ENCODE measurements at places on chromosomes 1 and 21.

- DNase-seq = no peak
These were observed 427.1 kb upstream of the CXADR start for GRCh38 chr21:17085707-17086106.

- DNase-seq = no peak
These were observed 53.9 kb upstream of the PTGFRN start for GRCh38 chr1:116855773-116856201.

GRCh38 chr1:171717062-171717718 lies 24.7 kb downstream of the VAMP4 start:
- no peak for DNase-seq

DNA sequence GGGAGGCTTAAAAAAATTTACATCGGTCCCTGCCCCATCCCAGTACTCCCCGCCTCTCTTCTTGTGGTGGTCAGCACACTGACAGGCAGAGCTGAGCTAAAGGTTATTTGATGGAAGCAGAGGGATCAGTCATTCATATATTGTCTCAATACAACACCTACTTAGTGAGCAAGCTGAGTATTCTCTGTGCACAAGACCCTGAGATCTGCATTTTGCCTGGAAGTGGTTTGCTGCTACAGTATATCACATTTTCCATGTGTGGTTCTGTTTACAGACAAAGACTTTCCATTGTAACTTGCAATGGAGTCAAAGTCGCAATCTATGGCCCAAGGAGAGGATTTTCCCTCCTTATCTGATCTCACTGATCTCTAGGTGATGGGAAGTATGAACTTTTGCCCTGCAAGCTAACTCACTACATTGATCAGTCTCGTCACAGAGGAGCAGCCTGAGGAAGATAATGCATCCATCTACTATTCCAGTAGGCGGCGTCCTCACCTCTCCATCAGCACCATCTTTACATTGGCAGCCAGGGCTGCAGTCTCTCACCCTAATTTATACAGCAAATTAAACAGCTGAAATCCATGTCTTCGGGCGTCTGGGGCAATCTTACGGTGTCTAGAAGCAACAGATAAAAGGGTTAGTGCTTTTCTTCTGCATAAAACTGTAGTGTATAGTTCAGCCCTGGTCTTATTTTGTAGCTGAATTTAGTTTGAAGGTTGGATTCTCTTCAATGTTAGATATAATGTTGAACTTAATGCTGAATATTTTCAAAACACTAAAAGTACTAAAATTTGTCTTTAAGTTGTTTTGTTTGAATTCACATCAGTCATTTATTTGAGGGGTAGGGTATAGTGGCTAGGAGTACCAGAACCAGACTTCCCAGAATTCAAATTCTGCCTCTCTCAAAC lies 3.2 kb upstream of the TRAF5 start:
- peak; percentile 54 for DNase-seq

DNA sequence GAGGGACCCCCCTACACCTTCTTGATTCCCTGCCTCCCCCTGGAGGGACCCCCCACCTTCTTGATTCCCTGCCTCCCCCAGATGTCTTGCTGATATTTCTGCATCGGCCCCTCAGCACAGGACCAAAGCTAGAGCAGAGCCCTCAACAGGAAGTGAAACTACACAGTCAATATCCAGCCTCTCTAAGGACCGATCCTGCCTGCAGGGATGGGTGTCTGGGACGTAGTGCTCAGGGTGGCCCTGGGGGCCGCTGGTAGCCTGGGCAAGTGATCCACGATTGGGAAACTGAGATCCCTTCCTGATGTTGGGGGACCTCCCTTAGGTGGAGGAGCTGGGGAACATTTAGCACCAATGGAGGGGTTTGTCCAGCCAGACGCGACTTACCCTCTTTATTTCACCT lies 3.9 kb upstream of the LEFTY2 start:
- no peak for DNase-seq

DNA sequence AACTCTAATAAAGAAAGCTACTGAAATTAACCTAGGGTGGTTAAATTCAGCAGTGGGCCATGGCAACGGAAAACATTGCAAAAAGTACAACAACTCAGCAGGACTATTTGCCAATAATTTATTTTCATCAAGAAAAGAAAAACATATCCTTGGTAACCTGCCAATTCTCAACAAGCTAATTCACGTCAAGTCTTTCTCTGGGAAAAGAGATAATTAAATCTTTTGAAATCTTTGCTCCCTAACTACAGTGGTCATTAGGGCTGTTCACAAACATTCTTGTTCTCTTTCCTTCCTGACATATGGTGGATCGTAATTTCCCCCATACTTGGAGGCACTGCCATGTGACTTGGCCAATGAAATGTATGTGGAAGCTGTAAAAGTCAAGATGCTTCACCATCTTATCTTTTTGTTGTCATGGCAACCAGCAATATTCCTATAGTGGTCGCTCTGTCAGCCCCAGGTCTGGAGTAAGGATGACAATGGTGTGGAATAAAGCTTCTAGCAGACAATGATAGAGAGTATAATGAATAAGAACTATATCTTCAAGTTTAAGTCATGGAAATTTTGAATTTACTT lies 29.6 kb upstream of the ZNF326 start:
- no peak for DNase-seq

DNA sequence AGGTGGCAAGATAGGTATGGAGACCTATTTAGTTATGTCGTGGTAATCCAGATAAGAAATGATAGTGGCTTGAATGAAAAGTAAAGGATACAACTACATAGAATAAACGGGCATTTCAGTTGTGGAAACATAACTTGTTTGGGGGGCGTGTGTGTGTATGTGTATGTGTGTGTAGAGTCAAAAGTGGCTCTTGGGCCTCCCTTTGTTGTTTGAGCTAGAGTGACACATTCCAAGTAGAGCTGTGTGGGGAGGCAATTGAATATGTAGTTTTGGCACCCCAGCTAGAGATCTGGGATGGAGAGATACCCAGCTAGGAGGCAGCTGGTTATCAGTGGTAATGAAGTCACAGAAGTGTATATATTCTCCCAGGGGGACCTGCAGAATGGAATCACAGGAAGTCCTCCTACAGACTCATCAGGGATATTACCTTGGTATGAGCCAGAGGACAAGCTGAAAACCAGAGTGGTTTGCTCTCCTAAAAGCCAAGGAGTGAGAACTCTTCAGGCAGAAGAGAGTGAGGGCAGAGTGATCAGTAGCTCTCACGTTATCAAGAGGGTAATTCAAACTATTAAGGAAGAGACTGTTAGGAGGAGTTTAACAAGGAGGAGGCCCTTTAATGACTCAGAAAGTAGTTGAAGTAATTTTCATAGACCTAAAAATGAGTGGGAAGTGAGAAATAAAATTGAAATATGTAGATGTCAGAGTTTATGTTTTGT lies 5.1 kb downstream of the CR1L start:
- DNase-seq = no peak

DNA sequence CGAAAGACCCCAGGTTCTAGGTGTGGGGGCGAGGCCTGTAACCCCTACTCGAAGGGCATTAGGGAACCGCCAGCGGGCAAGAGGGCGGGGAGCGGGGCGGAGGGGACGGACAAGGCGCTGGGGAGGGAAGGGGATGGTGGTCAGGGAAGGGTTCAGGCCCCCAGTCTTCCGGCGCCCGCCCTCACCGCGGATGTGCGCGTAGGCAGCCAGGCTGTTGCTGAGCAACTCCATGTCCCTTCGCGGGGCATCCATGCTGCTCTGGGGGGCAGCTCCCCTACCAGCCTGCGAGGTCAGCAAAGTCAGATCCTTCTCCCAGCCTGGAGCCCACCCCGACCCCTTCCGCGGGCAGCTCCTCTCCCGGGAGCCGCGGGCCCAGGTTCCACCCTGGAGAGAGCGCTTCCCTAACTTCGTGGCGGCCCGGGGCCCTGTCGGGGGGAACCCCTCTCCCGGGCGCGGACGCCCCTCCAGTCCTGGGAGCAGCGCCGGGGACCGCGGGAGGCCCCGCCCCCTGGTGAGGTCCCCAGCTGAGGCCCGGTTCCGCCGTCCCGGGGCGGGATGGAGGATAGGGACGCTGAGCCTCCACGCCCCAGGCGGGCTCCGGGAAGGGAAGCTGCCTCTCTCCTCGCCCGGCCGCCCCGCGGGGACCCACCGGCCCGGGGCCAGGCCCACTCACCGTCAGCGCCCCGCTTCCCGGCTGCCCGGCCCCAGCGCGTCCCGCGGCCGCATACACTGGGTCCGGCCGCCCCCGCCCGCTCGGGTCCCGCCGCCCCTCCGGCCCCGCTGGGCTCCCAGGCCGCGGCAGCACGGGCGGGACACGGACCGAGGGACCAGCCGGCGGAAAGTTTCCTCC lies 434 bp downstream of the EVA1B start:
- no peak for DNase-seq

DNA sequence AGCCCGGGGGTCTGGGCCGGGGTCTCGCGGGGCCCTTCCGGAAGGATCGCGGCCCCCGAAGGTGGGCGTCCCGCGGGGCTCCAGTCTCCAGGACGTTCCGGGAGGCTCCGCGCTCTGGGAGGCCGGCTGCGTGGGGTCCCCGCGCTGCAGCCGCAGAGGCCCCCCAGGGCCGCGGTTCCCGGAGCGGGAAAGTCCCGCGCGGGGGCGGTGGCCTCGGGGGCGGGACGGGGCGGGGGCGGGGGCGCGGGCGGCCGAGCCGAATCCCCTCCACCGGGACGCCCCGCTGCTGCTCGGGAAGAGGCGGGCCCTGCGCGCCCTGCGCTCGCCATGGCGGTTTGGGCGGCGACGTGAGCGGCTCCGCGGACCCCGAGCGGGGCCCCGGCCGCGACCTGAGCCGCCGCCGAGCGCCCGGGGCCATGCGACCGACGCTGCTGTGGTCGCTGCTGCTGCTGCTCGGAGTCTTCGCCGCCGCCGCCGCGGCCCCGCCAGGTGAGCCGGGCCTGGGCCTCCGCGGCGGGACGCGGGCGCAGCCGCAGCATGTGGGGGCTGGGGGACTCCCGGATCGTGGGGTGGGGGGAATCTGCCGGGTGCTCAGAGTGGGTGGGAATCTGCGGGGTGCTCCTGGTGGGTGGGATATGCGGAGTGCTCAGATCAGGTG lies at the start of gene IFNGR2:
IFNGR2 (plus strand) TSS at position 286 of the 658 bp plus-strand sequence; CDS start at position 417, 131 bp downstream.
- DNase-seq = no peak

DNA sequence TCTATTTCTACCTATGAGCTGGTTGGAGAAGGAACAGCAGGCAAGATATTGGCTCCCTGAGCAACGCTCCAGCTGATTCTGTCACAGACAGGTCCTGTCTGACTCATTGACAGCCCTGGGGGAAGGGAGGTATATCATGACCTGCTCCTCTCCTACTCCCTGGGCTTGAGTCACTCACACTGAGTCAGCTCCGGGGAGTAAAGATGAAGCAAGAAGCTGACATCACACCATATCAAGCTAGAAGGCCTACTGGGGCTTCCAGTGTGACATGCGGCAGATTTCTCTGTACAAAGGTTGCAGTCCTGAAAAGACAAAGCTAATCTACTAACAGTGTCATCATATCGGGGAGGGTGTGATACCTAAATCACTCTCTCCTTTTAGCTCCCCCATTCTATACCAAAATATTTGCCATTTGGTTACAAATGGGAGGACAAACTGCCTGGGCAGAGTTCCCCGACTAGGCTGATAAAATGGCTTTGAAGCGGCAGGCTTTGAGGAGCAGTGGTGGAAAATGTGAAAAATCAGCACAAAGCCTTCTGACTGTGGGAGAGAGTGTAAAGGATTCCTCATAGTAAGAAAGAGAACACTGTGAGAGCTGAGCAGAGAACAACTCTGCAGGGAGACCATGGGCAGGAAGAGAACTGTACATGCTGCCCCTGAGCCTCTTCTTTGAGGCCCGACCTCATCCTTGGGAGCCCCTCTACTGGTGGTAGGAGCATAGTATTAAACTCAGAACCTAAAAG lies 15.5 kb downstream of the PI4KB start:
- DNase-seq = peak; percentile 22

- peak; percentile 91 for DNase-seq
These were observed 45.7 kb upstream of the PRDX6 start for GRCh38 chr1:173431304-173432045.

DNA sequence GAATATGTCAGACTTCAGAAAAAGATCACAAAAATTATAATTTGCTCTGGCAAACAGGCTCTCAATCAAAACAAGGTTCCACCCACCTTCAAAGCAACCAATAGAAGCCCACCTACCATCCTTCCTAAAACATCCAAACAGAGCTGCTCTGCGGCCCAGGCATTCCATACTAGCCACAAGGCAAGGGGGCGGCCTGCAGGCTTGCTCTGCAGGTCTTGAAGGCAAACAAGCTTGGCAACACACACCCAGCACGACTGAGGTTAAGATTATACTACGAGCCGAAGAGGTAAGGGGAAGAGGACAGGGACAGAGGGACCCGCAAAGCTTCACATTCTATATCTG lies 207.3 kb downstream of the SLC45A1 start:
- DNase-seq = peak; percentile 29

DNA sequence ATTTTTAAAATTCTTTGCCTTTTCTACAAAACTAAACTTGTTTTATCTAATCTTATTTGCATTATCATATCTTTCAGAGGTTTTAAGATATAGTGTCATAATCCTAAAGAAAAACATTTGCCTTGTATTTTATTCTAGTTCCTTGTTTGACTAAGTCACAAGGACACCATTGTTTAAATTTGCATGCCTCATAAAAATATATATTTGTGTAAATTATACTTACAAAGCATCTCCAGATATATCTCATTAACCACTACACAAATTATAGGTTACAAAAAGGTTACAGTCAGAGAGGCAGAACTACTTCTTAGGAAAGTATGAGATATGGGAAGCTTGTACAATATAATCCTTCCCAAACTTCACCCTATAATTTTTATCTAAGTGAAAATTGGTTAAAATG lies 4.2 kb upstream of the RGS13 start:
- DNase-seq = no peak

GRCh38 chr1:8539683-8540082 lies 221.8 kb downstream of the SLC45A1 start:
- DNase-seq = no peak

DNA sequence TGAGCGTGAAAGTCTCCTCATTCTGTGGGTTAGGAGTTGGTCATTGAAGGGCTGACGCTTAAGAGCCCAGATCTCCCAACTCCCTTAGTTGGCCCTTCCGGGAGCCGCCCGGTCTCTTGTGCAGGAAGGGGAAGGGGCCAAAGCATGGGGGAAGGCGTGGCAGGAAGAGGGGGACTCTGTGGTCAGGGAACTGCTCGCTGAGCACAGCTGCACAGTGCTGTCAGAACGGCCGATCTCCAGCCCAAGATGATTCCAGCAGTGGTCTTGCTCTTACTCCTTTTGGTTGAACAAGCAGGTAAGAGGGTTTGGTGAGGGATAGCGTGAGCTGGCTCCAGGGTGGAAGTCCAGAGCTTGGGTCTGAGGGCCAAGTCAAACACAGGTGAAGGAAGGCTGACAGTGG lies at the start of gene FCER1G:
FCER1G (plus strand) TSS at position 220 of the 400 bp plus-strand sequence; CDS start at position 247, 27 bp downstream.
- DNase-seq = no peak

DNA sequence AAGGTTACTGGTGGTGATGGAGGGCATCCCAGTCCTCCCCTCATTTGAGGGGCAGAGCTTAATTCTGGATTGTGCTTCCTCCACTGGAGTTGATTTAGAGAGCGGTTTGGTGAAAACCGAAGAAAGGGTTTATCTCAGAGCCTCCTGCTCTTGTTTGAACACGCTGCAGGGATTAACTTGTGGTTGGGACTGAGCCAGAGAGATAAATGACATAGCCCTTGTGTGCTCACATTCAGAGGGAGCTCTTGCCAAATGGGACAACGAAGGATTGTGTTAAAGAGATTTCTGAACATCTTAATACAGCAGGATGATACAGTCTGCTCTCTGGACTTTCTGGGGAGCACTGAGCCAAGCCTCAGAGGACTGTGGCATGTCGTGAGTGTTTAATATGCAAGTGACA lies 308.2 kb downstream of the DISC1 start:
- peak; percentile 41 for DNase-seq

- DNase-seq = no peak
These were observed 4.1 kb downstream of the CAMK2N1 start for GRCh38 chr1:20481643-20482498.

- no peak for DNase-seq
These were observed 1639.3 kb downstream of the MRPL39 start for GRCh38 chr21:23968008-23968407.

- DNase-seq = no peak
These were observed 182.7 kb downstream of the PCP4 start for GRCh38 chr21:40049931-40050290.
